ENCODE measurements at places on chromosomes 7 and 10.

- no peak for DNase-seq
Observed at GRCh38 chr10:77872151-77872946, 54.2 kb downstream of the DLG5 start.

- DNase-seq: no peak
Observed at GRCh38 chr10:79409038-79409725, 36.2 kb downstream of the ZCCHC24 start.

- DNase-seq: no peak
Observed at GRCh38 chr7:159046300-159046699, 98.4 kb downstream of the VIPR2 start.

GRCh38 chr7:152435384-152436110 lies at the start of gene KMT2C:
KMT2C (minus strand) TSS chr7:152436003; CDS start chr7:152435786, 217 bp downstream.
- peak; percentile 70 for DNase-seq

GRCh38 chr7:151244841-151245346 lies 3.6 kb downstream of the SMARCD3 start:
- no peak for DNase-seq

GRCh38 chr10:96285331-96285752 lies 14.0 kb upstream of the BLNK start:
- no peak for DNase-seq

- DNase-seq: peak; percentile 89
Observed at GRCh38 chr7:4809666-4810065, 34.2 kb downstream of the AP5Z1 start.

- DNase-seq: peak; percentile 45
Observed at GRCh38 chr7:111953611-111954010, 252.6 kb downstream of the DOCK4 start.

DNA sequence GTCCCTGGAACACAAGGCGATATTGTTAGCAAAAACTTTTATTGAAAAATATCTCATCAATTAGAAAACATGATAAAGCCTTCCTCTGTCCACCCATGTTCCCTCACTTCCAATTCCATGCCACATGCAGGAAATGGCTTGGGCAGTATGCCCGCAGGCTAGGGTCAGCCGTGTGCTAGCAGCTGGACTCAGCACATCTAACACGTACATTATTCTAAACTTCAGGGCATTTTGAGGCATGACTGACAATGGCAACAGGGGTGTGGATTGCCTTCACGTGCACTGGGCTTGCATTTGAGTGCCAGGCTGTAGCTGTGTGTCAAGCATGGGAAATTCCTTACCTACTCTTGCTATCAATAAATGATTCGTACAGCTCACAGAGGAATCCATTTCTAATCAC lies 642.1 kb downstream of the INHBA start:
- no peak for DNase-seq

DNA sequence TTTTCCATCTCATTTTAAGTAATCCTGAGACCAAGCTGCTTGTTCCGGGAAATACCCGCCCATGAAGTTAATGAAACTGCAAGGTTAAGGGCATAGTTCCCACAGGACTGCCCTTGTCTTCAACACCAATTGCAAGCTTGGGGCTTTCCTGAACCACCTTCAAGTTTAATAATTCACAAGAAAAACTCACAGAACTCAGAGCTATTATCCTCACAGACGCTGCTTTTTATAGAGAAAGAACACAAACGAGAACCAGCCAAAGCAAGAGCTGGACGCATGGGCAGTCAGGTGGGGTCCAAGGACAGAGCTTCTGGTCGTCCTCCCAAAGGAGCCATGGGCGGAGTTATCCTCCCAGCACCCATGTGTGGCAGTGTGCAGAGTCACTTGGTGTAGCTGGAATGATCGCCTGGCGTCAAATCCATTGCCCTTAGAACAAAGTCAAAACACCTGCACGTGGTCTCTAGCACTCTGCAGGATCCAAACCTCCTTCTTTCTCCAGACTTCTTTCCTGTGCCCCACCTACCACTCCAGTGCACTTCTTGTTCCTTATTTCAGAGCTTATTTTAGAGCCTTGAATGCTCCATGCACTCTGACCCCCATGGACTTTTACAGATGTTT lies 56.7 kb downstream of the SNX10 start:
- DNase-seq: peak; percentile 96

- no peak for DNase-seq
Observed at GRCh38 chr7:25255611-25256332, 27.5 kb upstream of the NPVF start.

DNA sequence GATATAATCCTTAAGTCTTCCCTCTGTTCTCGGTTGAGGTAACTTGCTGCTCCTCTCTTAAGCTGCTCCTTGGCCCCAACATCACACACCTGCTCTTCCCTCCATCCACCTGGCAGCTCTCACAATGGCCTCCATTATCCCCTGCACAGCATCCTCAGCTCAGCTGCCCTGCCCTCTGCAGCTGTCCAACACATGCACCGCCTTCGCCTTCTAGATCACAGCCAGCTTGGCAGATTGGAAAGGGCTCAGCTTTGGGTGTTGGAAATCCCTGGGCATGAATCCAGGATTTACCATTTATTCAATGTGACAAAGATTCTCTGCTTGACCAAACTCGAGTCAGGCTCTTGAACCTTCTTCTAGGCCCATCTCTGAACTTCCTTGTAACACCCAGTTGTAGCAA lies 20.6 kb downstream of the RGR start:
- DNase-seq: no peak

- DNase-seq: no peak
Observed at GRCh38 chr7:11506417-11506816, 325.6 kb downstream of the THSD7A start.

- no peak for DNase-seq
Observed at GRCh38 chr10:3350617-3351258, 178.2 kb upstream of the PITRM1 start.

DNA sequence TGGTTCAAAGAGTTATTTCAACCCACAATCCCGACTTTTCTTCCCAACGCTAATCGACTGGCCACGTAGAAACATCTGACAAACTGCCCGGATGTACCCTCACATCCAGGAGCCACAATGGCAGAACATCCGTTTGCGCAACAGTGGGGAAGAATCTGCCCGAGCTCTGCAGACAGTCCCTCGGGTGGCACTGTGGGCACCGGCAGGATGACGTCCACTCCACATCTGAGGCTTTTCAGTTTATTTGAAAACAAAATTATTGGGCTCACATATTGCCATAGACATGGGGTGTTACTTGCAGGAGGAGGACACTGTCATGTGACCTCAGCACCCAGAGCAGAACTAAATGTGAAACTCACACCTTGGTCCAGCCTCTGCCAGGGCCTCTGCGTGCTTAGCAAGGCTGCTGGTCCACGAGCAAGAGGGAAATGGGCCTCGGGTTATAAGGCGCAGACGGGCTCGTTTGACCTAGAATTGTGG lies 84.1 kb downstream of the MKI67 start:
- DNase-seq: no peak

DNA sequence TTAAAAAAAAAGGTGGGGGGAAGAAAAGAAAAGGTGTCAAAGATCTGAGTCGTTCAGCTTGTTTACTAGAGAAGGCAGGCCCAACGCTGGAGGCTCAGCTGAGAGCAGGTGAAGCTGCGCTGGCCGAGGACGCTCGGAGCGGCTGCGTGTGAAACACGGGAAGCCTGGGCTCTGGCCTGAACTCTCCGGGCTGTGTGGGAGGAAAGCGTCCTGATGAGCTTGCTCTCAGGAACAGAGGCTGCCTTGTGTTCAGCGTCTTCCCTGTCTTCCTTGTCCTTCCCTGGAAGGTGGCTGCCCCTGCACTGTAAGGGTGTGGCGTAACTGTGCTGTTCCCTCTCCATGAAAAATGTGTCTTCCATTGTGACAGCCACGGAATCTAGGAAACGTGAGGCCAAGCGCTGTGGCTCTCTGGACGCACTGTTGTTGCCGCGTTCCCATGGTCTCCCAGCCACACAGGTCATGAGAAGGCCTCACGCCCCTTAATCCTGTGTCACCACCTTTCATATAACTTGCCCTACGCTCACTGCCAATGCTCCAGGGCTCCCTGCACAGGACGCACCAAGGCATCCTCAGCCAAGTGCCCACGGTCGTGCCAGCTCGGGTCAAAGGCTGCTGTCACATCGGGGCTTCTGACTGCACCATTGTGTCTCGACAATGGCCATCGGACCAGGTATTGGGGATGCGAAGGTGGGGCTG lies 15.8 kb downstream of the IL15RA start:
- no peak for DNase-seq

GRCh38 chr7:80721883-80722615 lies 83.6 kb downstream of the CD36 start:
- DNase-seq: peak; percentile 65

- DNase-seq: peak; percentile 60
Observed at GRCh38 chr7:26199301-26200037, 1.1 kb downstream of the HNRNPA2B1 start.

- DNase-seq: no peak
Observed at GRCh38 chr10:71266147-71266917, 52.7 kb upstream of the SLC29A3 start.

DNA sequence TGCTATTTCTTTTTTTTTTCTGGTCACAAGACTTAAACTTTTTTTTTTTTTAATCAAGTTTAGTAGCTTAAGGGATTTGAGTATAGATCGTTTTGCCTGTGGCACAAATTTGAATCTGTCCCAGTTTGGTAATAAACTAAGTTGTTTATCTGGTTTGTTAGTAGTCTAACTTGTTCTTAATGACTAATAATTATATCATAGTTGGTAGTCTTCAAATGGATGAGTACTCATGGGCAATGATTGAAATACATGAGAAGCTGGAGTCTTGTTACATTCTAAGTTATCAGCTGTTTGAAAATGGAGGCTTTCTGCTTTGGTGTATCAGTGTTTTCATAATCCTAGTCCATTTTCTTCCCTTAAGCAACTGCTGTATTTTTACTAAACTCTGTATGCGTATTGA lies 12.3 kb downstream of the BTAF1 start:
- no peak for DNase-seq

GRCh38 chr10:125023862-125024496 lies 82.1 kb downstream of the ZRANB1 start:
- no peak for DNase-seq

DNA sequence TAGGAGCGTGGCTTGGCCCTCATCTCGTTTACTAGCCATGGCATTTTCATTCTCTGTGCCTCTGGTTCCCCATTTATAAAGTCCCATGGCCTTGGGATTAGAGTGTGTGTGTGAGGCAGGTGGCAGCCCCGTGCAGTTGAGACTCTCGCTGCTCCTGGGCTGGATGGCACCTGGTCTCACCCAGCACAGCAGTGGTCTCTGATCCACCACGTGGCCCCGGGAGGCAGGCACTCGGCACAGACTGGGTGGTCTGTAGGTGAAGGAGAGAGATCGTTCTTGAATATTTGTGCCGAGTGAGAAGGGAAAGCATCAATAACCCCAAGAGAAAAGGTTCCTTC lies 50.4 kb downstream of the CALML3 start:
- DNase-seq: no peak

GRCh38 chr10:89114846-89115625 lies 92.1 kb downstream of the CH25H start:
- DNase-seq: no peak

DNA sequence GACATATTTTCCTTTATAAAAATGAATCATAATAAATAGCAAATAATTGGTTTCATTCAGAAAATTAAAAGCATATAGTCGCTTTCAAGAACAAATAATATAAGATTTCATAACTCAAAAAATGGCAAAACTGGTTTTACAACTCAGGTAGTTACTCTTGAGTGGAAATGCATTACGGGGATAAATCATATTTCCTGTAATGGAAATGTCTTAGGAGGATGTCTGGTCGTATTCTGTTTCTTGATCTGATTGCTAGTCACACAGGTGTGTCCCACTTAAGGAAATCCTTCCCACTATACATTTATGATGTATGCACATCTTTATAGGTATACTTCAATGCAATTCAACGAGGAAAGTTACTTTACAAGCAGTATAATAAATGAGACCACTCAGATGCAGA lies 20.7 kb downstream of the NRAP start:
- no peak for DNase-seq

- DNase-seq: peak; percentile 28
Observed at GRCh38 chr10:16853201-16853600, 36.0 kb upstream of the RSU1 start.

DNA sequence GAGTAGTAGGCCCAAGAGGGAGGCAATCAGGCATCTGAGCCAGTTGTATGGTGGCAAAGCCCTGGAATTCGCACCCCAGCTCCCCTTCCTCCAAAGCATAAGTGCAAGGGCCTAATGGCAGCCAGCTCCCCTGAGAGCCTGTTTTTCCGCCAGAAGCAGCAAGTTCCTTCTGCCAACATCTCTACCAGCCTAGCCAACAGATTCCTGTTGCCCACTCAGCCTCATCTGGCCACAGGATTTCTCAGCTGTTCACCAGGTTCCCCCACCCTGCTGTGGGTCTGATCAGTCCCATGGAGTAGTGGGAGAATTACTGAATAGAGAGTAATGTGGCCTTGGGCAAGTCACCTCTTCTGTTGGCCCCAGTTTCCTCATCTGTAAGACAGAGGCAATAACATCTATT lies 186.2 kb upstream of the PDE1C start:
- DNase-seq: no peak

GRCh38 chr10:86255405-86256251 lies 111.0 kb downstream of the GRID1 start:
- no peak for DNase-seq

DNA sequence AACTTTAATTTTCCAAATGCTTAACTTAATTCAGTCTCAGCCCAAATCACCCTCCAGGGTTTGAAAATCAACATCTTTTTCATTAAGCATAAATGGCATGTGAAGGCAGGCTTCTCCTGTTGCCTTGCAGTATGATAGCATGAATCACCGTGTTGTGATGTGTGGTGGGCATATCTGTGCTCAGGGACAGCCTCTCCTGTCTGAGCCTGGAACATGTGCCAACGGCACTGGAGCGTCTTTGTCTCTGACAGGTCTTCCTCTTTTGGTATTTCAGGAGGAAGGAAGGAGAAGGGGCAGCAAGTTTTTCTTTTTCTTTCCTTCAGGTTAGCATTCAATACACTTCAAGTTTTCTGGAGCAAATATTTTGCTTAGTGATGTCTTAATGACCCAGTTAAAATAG lies 57.6 kb downstream of the LRGUK start:
- DNase-seq: no peak

- no peak for DNase-seq
Observed at GRCh38 chr7:1377111-1377909, 82.0 kb downstream of the MICALL2 start.

- no peak for DNase-seq
Observed at GRCh38 chr7:28088901-28089714, 91.5 kb downstream of the JAZF1 start.

GRCh38 chr10:97134110-97134509 lies 51.6 kb downstream of the SLIT1 start:
- no peak for DNase-seq

DNA sequence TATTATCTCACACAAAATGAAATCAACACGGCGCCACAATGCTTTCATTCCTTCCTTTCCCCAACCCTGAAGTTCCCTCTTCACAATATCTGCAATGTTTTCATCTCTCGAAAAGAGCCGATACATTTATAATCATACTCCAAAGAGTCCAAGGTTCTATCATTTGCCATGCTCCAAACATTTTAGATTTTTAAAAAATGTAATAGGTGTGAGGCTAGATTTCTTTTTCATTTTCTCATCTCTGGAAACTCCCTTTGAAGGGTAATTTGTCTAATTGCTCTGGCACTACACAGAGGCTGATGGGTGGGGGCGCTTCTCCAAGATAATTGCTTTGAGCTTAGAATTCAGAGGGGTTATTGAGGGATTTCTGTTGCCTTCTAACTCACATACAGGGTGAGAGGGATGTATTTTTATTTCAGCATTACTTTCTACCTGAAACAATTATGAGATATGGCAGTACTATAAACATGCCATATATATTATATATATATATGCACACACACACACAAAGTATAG lies 4.9 kb downstream of the DLX5 start:
- DNase-seq: no peak

Data from Caki2 (cell line).